Neural progenitor cell (in vitro differentiated cells): ENCODE measurements at places on chromosomes 3 and 15.

- DNase-seq = no peak
- H3K4me3 ChIP-seq = no peak overlapping the region
- no peaks in the 10 kb centered on the region for H3K36me3 ChIP-seq
- no peaks in the 10 kb centered on the region for H3K27me3 ChIP-seq
- H3K4me1 ChIP-seq = no peaks in the 10 kb centered on the region
These were observed 15.3 kb downstream of the PIK3CA start for GRCh38 chr3:179163503-179163902.

DNA sequence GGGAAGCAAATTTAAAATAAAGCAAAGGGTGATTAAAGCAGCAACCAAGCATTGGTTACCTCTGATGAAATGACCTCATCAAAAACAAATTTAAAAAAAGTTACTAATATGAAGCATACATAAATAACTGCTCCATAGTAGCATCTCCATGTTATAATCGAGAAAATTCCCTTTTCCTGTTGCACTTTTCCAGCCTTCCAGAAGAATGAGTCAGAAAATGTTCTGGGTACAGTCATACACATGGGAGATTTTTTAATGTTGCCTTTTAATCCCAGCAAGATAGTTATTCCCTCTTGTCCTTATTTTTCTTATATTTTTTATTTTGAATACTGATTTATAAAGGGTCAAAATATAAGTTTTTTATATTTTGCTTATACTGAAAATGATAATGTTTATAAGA, 2.6 kb upstream of the TMCO5A start:
- no peaks in the 10 kb centered on the region for H3K27me3 ChIP-seq
- no peaks in the 10 kb centered on the region for H3K36me3 ChIP-seq
- no peaks in the 10 kb centered on the region for H3K4me1 ChIP-seq
- DNase-seq = no peak
- no peak overlapping the region for H3K4me3 ChIP-seq
- no peak overlapping the region for H3K27ac ChIP-seq

- H3K4me3 ChIP-seq = no peak overlapping the region
- H3K4me1 ChIP-seq = no peaks in the 10 kb centered on the region
- H3K36me3 ChIP-seq = no peaks in the 10 kb centered on the region
- H3K27me3 ChIP-seq = no peaks in the 10 kb centered on the region
- no peak overlapping the region for H3K27ac ChIP-seq
These were observed 85.3 kb upstream of the VEPH1 start for GRCh38 chr3:157588386-157589060.

DNA sequence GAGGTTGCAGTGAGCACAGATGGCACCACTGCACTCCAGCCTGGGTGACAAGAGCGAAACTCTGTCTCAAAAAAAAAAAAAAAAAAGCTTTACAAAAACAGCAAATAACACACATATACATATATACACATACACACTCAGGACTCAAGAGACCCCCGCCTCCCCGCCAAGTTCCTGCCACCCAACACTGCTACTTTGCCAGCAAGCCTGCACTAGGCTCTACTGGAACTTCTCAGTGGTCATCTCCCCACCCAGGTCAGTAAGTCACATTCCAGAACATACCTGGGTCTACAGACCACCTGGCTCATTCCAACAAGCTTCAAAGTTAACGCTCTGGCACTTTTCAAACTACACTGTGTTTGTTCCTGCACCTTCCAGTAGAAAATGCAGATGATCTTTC, 62.3 kb downstream of the SENP2 start:
- peaks cover 23% of the 10 kb centered on the region for H3K4me1 ChIP-seq
- no peak for DNase-seq
- H3K27me3 ChIP-seq = no peaks in the 10 kb centered on the region
- no peak overlapping the region for H3K27ac ChIP-seq
- no peaks in the 10 kb centered on the region for H3K36me3 ChIP-seq

GRCh38 chr3:143820466-143821221, 27.6 kb downstream of the SLC9A9 start:
- no peak for DNase-seq
- H3K36me3 ChIP-seq = no peaks in the 10 kb centered on the region
- no peak overlapping the region for H3K4me3 ChIP-seq
